Amygdala (tissue), 56 donors: ENCODE measurements at places on chromosomes 1 and 21.
A peak's percentile ranks its signal among the peaks of the same experiment; 100 is the strongest.

- no peak for DNase-seq
Measured at GRCh38 chr1:156146769-156147405, 6.5 kb upstream of the SEMA4A start.

DNA sequence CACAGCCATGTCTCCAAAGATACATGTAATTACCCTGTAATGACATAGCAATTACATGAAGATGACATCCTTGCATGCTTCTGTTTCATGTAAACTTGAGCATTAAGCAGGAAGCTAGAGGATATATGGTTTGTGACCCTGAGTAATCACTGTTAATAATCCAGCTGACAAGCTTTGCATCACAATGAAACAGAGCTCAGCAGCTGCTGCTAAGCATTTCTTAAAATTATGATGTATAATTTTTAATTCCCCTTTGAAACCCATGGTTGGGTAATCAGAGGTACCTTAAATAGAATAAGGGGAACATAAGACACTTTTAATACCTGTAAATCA, 293.5 kb downstream of the NTNG1 start:
- DNase-seq: no peak

GRCh38 chr1:79646880-79647279, 640.4 kb upstream of the ADGRL4 start:
- no peak for DNase-seq

- no peak for DNase-seq
Measured at GRCh38 chr21:25515484-25516405, 91.5 kb downstream of the MRPL39 start.

DNA sequence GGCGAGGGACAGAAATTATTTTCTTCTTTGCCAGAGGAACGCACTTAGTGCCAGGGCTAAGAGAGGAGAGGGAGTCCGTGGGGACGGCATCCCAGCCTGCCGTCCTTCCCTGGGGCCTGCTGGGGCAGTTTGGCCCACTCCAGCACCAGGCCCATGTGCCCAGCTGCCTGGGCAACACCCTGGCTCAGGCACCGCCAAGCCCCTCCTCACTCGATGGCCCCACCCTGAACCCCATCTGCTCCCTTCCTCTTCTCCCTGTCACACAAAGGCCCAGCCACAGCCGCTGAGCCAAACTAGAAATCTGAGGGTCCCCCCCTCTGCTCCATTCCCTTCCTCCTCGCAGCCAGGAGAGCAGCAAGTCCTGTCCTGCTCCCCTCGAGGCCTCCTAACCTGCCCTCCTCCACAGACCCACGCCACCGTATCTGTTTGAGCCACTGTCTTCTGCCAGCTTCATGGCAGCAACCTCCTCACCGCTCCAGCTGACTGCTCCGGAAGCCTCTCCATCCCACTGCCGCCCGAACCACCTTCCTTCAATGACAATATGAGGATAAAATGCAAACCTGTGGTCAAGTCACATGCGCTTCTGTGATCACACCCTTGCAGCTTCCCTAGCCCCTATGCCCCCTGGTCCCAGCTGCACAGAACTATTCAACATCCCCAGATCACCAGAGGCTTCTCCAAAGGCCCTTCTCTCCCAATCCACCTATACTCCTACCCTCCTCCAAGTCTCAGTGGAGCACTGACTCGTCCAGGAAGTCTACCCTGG, 8.4 kb upstream of the TNNI1 start:
- no peak for DNase-seq

GRCh38 chr1:92488832-92489231, 2.1 kb upstream of the GFI1 start:
- DNase-seq: no peak

GRCh38 chr1:41528106-41528505, 43.6 kb upstream of the EDN2 start:
- DNase-seq: no peak

- DNase-seq: no peak
Measured at GRCh38 chr1:191993549-191993948, 164.7 kb upstream of the RGS18 start.

DNA sequence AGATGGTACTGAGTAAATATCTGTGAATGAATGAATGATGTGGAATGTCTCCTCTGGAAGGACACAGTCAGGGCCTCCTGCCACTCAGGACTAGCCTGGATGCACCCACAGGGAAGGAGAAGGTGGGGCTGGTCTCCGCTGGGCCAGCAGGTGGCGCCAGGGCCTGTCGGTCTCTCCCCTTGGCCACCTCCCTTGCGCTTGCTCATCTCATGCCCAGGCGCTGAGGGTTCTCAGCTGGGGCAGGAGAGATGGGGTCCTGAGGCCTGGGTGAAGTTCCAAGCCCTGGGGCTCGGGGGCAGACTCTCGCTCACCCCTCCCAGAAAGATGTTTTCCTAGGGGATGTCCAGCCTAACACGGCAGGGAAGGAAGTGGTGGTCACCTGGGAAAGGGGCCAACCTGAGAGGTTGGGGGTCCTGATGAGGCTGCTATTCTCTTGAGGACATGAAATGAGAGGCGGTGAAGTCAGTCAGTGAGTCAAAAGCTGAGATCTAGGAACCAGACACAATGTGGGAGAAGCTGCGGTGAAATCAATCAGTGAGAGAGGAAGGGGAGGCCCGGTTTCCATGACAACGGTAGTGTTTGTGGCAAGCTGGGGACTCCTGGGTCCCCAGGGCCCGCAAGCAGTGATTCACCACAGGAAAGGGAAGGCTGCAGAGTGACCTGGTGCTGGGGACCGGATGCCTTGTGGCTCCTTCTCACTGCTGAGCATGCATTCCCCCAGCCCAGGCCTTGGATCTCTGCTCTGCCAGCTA, 14.6 kb upstream of the MEX3A start:
- DNase-seq: peak; percentile 76

DNA sequence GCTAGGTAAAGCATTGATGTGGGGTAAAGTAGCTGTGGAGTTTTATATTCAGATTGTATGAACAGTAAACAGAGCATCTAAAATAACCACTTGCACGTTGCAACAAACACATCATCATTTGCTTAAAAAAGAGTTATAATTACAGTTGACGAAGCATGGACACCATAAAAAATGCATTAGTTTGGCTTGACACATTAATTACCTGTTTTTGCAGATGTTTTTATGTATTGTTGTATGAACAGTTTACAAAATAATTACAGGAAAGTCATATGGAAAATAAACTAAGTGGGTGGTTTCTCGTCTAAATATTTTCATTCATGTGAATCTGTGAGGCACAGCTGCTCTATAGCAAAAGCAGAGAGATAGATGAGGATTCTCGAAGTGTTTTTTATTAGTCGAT, 108.3 kb downstream of the RPS6KC1 start:
- no peak for DNase-seq

DNA sequence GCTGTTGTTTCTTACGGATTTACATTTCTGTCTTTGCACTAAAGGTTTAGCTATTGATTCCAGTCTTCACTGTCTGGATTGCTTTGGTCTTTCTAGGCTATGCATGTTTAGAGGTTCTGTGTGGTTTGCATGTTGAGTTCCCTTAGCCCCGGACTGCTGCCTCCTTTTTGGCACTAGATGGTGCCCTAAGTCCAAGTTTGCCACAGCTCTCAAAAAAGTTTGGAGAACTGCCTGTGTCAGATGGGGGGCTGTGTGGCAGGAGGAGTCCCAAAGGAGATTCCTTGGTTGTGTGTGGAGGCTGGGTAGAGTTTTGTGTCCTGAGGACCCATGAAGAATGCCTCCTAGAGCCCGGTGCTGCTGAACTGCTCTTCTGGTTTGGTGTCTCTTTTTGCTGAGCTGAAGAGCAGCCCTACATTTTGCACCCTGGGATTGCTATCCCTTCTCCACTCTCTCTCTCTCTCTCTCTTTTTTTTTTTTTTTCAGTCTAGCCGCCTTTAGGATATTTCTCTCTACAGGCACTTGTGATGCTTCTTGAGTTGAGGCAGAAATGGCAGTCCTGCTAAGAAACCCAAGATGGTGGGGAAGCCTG, 74.4 kb downstream of the PTGS2 start:
- DNase-seq: no peak

DNA sequence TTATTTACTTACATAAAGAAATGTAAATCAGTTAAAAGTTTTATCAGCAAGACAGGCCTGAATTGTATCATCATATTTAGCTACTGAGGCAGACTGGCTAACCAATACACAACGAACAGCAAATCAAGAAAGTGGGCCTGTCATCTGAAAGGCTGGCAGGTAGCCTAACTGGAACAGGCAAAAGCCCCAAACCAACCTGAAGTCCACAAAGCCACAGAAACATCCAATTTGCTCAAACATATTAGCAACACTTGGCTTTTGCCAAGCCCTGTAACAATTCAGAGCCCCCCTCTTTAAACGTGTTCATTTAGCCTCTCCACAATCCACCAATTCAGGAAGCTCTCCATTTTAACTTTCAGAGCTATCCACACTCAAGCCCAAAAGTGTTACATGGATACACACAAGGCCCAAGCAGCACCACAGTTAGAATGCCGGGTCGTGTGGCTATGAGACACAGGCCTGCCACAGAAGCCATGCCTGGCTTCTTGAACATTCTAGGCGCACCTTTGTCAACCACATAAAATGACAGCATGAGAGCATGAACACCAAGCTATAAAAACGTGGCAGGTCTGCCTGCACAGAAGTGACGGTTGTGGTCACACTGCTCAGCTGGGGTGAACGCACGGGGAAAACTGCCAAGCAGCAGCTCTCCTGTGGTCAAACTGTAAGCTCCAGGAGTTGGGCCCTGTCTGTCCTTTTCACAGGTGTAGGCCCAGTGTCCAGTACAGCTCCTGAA, 49.3 kb downstream of the CD34 start:
- DNase-seq: no peak

DNA sequence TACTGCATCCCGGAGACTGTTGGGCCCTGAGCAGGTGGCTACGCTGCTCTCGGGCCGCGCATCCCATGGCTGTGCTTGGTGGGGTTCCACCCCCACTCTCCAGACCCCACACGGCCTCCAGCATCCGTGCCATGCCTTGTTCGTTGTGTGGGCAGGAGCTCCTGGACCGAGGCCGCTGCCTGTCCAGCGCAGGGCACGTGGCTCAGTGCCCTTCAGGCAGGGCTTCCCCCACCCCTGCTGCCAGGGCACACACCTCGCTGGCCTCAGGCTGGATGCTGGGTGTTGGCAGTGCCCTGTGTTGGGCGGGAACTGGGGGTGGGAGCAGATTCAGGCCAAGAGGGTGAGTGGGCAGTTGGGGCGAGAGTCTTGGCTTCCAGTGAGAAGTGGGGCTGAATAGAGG, 9.9 kb downstream of the PRKCZ start:
- no peak for DNase-seq

DNA sequence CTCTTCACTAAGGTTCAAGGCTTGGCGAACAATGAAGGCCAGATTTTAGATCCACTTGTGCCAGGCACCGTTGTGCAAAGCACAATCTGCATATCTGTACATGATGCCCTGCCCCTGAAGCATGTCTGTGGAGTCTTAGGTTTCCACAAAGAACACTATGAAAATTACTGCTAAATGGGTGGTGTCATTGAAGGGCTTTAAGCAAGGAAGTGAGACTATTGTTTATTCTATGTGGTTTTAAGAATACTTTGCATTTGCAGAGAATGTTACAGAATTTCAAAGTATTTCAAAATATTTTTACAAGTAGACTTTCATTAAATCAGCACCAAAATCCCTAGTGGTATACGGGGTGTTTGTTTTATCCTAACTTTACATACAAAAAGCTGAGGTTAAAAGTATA, 8.8 kb downstream of the TSEN15 start:
- no peak for DNase-seq

GRCh38 chr1:6675941-6676340, 25.7 kb downstream of the DNAJC11 start:
- no peak for DNase-seq

DNA sequence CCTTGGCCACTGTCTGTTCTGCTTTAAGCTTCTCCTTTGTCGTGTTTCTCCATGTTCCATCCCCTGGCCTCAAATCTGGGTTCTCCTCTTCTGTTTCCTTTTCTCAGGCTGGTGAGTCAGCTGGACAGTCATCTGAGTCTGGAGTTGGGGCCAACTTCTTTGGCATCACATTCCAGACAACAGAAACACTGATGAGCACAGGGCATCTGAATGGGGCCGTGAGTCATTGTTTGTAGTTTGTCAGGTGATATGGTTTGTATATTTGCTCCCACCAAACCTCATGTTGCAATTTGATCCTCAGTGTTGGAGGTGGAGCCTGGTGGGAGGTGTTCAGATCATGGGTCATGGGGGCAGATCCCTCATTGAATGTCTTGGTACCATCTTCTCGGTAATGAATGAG, 14.3 kb upstream of the OLIG2 start:
- no peak for DNase-seq

DNA sequence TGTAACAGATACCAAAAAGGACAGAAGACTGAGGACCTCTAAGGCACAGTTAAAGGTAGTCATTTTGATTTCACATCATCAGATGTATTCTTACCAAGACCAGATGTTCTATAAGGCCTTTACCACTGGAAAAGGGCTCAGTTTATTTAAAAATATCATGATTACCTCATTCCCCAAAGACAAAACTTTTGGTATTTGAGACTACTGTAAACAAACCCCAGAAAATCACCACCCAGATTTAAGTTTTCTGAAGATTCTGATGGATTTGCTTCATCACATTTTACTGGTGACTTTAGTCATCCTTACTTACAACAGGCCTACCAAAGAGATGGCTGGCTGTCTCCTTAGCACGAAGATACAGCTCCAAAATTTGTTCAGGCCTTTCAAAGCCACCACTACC, 8.3 kb downstream of the ENAH start:
- DNase-seq: no peak

DNA sequence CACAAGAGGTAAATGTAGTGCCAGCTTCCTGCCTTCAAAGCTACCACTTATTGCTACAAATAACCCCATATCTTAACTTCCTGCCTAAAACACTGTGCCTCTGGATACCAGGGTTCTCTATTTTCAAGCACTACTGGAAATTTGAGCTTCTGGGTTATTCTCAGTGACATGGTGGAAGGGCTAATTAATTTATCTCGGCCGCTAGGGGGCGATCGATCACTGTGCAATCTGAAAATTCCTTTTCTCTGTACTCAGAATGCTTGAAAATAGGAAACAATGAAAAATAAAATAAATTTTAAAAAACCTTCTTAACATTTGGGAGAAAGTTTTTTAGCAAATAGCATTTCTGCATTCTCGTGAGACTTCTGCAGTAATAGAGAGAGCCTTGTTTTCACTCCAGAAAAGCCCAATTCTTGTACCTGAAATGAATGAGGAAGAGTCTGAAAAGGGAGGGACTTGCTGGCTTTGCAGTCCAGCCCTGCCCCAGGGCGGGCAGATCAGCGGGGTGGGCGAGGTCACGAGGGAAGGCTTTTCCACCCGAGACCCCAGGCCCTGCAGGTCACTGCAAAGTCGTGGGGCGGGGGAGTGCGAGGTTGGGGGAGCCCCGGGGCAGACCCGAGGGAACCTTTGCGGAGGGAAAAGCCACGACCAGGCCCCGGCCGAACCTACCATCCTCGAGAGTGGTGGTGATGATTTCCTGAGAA, 276.7 kb downstream of the PCP4 start:
- no peak for DNase-seq

GRCh38 chr1:180691322-180691913, 59.6 kb downstream of the XPR1 start:
- no peak for DNase-seq

- DNase-seq: no peak
Measured at GRCh38 chr1:188706742-188707141, 1770.9 kb downstream of the BRINP3 start.

DNA sequence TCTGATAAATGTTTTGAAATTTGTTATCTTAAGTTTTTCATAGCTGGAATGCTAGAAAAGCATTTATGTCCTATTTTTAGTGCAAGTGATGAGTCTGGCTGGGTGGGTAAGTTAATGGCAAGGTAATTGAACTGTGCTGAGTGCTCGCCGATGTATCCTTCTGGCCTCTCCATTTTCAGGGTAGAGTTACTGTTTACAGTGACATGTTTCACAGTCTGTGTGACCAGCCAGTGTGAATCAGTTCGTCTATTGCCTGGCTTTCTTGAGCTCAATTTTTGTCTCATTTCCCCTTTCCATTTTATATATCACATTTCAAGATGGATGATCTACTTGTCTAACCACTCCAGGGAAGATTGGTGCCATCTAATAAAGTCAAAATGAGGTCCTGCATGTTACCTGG, 44.1 kb downstream of the ITSN1 start:
- DNase-seq: no peak
